ENCODE measurements at places on chromosomes 4 and X. TPM values are rescaled to one million over a fixed set of nuclear protein-coding genes. Genes with fewer than 3 reads are reported as not detected.
A peak's percentile ranks its signal among the peaks of the same experiment; 100 is the strongest.

DNA sequence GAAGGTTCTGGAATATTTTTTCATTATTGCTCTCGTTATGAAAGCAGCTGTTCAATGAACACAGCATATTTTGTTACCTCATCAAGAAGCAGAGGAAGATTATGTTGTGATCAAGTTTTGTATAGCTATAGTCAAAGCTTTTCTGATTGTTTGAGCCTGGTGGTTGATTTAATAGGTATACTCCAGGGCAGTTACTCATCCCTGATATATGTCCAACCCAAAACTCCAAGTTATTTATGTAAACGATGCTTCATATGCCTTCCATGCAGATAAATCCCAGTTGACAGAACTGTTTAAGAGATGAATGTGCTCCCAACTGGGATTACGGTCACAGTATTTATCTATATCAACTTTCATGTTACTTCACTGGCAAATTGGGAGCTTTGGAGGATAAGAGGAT is 19.1 kb downstream of the NAA11 start:
- no peak for DNase-seq

Gene NHSL2
- total RNA-seq = 5.7 TPM

DNA sequence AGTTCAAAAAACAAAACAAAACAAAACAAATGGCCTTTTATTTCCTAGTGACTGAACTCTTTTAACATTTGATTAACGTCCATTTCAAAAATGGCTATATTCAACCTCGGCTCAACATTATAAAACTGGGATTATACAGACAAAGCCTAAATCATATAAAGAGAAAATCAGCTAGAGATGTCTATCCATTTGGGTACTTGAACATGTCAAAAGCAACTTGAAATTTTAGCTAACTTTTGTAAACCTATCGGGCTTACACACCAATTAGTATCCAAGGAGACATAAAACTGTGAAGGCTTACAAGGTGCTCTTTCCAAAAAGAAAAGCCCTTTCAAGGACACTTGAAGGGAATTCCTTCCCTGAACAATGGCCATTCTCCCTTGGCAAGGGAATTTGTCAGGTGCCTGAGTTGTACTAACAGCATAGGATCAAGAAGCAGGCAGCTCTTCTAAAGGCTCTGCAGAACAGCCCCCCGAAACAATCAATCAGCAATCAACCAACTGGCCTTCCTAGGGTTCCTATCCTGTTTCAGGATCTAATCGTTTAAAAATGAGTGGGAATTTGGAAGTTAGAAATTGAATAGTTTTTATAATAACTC is 633.7 kb upstream of the HTR2C start:
- no peak for DNase-seq

Gene RHOXF2B
- not detected for total RNA-seq

GRCh38 chrX:85112293-85112692 is 108.6 kb downstream of the APOOL start:
- DNase-seq = peak; percentile 31

DNA sequence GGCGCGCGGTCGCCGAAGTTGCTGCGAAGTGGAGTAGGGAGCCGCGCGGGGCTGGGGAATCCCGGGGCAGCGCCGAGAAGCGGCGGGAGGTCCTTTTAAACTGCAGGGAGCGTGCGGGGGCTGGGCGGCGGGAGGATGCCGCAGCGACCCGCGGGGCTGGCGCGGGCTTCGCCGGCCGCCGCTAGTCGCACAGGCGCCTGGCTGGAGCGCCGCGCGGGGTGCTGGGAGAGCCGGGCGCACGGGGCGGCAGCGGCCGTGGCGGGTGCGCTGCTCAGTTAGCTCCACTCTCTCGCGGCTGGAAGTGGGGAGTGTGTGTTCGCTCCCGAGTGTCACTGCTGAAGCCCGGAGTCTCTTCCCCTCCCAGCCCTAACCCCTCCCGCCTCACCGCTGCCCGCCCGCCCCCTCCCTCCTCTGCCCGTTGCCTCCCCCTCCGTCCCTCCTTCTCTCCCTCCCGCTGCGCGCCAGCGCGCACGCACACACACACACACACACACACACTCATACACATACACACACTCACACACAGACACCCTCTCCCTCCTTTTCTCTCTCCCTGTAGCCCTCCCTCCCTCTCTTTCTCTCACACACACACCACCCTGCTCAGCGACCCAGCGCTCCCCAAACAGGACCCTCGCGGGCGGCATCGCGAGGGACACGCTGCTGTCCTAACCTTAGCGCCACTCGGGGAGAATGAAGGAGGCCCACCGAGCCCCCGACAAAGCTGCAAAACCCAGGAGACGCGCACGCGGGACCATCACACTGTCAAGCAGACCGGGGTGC is at the start of gene NDNF:
TSS of gene NDNF (minus strand) at position 312 of the 780 bp plus-strand sequence. CDS start 26,698 bp downstream, outside the sequence.
- DNase-seq = peak; percentile 72

- DNase-seq = no peak
Observed at GRCh38 chr4:66430856-66431255, 760.6 kb upstream of the EPHA5 start.

Gene NPNT
- total RNA-seq = 4.7 TPM

- no peak for DNase-seq
Observed at GRCh38 chrX:10206317-10206716, 49.5 kb downstream of the CLCN4 start.

- no peak for DNase-seq
Observed at GRCh38 chr4:119125931-119126330, 9.7 kb upstream of the MYOZ2 start.

GRCh38 chr4:180059216-180059881 is 2183.9 kb upstream of the TENM3 start:
- DNase-seq = no peak

Gene PCDH7
- 21.7 TPM for total RNA-seq

- no peak for DNase-seq
Observed at GRCh38 chr4:39495446-39496213, 31.6 kb downstream of the UGDH start.

GRCh38 chr4:157980158-157980557 is 192.7 kb downstream of the GASK1B start:
- DNase-seq = no peak
